Activated CD4-positive, alpha-beta T cell treated with anti-CD3 and anti-CD28 coated beads, Interleukin-2, amount 10 ng/mL, durations not matched to agents 7 days and 5 days (primary cell): ENCODE measurements at places on chromosomes 4 and X. TPM values are rescaled to one million over a fixed set of nuclear protein-coding genes. Genes with fewer than 3 reads are reported as not detected.

DNA sequence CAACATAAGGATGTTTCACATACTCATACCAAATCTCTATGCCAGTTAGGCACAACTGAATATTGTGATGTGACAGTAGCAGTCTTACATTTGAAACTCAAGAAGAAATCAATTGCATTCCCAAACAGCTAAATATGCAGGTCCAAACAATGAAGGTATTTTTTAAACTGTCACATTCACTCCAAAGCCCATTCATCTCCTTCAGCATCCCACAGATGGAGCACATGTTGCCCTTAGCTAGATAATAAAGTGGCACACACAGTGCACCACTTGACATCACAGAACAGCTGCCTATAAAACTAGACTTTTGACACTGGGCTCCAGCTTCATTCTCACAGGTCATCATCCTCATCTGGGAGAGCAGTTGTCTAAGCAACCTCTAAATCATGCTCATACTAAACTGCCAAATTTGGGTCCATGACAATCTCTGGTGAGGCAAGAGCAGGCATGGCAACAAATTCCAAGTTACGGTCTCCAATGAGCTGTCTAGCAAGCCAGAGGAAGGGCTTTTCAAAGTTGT lies 26.2 kb upstream of the ARHGEF6 start:
- DNase-seq, result no peak

GRCh38 chr4:118676128-118676527 lies 9.1 kb upstream of the METTL14 start:
- DNase-seq, result no peak

DNA sequence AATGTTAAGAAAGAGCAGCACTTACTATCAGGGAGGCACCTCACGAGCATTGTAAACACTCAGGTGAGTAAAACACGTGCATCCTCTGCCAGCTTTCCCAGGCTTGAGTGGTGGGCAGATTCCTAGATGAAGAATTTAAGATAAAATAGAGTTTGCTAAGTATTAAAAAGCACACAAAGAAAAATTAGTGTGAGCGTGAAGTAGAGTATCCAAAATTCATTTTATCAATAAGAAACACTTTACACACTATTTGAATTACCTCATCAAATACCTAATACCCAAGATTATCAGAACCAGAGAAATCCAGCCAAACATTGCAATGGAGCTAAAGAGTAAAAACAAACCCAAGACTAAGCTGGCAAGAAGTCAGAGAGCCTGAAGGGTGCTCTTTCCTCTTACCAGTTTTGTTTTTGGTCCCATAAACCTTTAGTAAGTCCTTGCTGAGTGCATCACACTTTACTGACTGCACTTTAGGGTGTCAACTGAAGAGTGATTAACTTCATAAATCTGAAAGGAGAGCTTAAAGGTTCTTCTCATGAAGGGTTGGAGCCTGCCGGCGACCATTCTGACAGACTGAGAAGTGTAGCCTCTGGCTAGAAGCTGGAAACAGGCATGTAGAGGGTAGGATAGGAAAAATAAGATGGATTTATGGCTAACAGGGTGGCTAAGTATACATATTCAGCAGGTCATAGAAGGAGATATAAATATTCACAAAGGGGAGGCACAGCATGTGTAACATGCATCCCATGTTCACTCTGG lies 151.1 kb downstream of the SLC7A11 start:
- no peak for DNase-seq

GRCh38 chrX:18348047-18348446 lies 6.4 kb downstream of the SCML2 start:
- no peak for DNase-seq

The TCEAL6 gene
- total RNA-seq, result not detected
